ENCODE measurements at places on chromosomes 1 and 21.

DNA sequence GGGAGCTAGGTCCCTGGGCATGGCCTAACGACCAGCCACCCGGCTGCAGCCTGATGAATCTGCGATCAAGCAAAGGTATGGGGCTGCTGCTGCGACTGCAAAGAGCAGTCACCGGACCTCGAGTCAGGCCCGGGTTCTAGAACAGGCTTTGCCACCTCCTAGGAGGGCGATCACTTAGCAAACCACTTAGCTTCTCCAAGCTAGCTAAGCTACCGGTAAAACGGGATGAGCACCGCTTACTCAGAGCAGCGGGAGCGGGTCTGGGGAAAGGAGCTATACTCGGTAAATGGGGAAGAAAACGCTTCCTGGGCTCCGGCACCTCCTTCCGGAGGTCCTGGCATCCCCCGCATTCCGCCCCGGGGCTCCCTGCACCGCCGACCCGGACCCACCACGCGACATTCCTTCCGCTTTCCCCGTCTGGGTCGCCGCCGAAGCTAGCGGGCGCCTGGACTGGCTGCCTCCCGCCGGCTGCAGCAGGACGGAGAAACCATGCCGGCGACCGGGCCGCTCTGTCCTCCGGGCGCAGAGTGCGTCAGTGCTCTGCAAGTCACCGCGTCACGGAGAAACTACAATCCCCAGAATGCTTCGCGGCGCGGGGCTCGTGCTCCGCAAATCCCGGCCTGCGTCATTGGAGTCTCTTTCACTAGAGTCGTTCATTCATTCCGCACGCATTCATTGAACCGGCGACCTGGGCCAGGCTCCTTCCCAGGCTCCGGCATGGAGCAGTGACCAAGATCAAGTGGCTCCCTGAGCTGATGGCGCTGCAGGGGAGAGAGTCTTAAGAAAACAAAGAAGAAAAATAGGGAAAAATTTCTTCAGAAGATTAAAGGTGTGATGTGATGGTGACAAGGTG lies at the start of gene LSM10:
LSM10 (minus strand) TSS at position 531 of the 853 bp plus-strand sequence. CDS start 3,779 bp downstream, outside the sequence.
- peak; percentile 89 for DNase-seq

GRCh38 chr1:204155881-204156280 lies 4.0 kb upstream of the ETNK2 start:
- DNase-seq, result no peak

- no peak for DNase-seq
These were observed 128.4 kb downstream of the S1PR1 start for GRCh38 chr1:101365186-101365585.

DNA sequence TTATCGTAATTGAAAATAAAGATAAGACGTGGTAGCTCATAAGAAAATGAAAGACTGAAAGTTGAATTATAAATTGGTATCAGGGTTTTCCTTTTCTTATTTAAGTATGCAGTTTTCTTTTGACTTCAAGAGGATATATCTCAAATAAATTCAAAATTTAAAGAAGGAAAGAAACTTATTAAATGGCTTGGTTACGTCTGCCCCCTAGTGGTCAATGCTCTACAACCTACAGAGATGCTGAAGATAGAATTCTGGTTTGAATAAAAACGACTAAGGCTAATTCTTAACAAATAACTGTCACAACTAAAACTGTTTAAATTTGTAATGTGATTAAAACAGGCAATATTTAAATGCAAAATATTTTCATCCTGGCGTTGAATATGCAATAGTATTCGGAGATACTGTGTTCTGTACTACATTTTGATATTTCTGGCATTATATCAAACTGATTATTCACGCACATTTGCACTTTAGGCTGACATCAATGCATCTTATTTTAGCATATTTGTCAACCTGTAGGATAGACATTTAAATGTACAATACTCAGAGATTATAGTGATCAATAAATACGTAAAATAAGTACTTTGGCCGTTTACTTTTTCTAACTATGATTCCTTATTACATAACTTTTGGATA lies 26.8 kb downstream of the IFI44 start:
- peak; percentile 49 for DNase-seq

GRCh38 chr1:9115351-9116205 lies 13.3 kb downstream of the GPR157 start:
- no peak for DNase-seq

Data from K562 (cell line).